ENCODE measurements at places on chromosomes 7 and 10. TPM values are rescaled to one million over a fixed set of nuclear protein-coding genes. Genes with fewer than 3 reads are reported as not detected.

The NME8 gene
- not detected for polyA plus RNA-seq

The SYT15B gene
- polyA plus RNA-seq = not detected

The CACNA2D1 gene
- 3.9 TPM for polyA plus RNA-seq

The TBRG4 gene
- 16.6 TPM for polyA plus RNA-seq

The ACSM6 gene
- polyA plus RNA-seq = not detected

The PTN gene
- polyA plus RNA-seq = 186 TPM

The MOSPD3 gene
- polyA plus RNA-seq = 0.34 TPM

The TYSND1 gene
- 2.1 TPM for polyA plus RNA-seq

The FXYD4 gene
- not detected for polyA plus RNA-seq

All from Purkinje cell (primary cell).